ENCODE measurements at places on chromosomes 16 and 17.

DNA sequence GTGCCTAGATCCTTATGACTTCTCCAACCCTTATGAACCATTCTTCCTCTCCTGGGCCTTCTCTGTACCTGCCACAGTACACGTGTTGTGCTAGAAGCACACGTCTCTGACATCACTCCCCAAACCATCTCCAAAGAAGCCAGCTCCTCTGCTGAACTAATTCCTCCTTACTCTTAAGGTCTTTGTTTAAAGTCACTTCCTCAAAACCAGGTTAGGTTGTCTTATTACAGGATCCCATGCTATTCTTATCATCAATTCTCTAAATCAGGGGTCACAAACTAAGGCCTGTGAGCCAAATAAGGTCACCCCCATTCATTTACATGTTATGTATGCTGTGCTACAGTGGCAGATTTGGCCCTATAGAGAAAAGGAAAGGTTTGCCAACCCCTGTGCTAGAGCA, 4.0 kb downstream of the SUPT6H start:
- DNase-seq: no peak

DNA sequence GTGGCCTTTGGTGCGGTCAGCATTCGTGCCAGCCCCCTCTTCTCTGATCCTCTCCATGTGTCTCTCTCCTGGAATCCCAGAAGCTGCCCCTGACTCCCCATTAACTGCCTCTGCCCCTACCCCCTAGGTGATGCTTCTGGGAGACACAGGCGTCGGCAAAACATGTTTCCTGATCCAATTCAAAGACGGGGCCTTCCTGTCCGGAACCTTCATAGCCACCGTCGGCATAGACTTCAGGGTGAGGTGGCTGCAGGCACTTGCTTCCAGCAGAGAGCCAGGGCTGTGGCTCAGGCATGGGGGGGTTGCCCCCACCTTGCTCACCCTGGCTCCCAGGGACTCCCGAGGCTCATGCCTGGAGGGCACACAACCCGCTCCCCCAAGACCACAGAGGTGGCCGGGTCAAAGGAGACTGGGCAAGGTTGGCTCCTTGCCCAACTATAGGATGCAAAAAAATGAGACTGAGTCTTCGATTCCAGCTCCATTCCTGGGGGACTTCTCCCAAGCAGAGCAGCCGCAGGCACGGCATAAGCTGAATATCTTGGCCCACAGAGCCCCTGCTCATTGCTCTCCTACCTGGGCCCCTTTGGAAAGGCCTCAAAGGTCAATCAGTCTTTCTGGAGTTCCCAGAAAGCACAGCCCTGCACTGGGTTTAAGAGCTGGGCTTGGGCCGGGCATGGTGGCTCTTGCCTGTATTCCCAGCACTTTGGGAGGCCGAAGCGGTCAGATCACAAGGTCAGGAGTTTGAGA, 3.8 kb downstream of the RAB37 start:
- DNase-seq: no peak

DNA sequence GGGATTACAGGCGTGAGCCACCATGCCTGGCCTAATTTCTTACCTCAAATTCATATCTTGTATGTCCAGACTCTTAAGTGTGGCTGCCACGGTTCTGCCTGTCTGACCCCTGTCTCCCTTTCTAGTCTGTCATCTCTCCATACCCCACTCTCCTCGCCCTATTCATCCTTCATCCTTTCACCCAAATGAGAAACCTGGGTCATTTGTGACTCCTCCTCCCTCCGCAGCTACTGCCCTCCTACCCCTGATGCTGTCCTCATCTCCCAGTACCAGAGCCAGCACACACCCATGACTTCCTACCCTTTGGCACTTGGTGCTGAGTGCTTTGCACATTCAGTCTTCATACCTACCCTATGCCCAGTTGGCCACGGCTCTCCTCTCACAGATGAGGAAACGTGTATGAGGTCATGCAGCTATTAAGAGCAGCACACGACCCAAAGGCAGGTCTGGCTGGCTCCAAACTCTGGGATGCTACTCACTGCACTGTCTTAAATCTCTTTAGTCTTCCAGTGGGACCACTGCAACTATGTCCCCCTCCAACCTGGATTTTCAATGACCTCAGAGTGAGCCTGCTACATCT, 1.6 kb downstream of the SPATA32 start:
- no peak for DNase-seq

DNA sequence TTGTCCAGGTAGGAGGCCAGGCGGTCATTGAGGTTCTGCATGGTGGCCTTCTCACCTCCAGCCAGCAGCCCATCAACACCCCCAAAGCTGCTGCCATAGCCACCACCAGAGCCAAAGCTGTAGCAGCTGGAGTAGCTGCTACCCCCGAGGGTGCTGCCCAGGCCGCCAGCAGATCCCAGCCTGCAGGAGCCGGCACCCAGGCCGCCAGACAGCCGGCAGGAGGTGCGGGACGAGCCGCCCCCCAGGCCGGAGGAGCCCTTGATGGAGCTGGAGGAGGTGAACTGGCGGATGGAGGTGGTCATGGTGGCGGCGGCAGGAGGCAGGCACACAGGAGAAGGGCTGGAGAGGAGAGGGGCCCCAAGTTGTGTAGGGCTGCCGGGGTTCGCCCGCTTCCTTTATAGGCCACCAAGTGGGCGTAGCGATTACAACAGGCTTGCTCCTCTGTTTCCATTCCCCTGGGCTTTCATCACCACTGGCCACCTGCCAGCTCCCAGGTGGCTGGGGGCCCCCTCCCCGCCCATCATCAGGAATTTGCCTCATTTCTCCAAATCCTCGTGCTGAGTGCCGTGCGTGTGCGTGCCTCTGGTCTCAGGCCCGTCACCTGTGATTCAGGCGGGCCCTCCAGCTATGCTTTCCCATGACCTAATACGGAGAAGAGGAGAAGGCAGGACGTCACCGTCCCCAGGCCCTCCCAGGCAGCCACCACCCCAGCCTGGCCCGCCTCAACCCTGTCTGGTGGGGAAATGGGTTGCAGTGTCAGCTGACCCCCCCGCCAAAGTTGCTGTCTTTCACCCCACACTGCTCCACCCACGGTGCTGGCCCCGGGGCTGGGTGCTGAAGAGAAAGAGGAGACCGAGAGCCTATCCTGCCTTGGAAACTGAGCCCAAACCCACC, at the start of gene KRT17:
Gene KRT17 (minus strand): TSS at position 368 of the 894 bp plus-strand sequence. CDS start 66 bp downstream, at position 302.
- DNase-seq: peak; percentile 92

DNA sequence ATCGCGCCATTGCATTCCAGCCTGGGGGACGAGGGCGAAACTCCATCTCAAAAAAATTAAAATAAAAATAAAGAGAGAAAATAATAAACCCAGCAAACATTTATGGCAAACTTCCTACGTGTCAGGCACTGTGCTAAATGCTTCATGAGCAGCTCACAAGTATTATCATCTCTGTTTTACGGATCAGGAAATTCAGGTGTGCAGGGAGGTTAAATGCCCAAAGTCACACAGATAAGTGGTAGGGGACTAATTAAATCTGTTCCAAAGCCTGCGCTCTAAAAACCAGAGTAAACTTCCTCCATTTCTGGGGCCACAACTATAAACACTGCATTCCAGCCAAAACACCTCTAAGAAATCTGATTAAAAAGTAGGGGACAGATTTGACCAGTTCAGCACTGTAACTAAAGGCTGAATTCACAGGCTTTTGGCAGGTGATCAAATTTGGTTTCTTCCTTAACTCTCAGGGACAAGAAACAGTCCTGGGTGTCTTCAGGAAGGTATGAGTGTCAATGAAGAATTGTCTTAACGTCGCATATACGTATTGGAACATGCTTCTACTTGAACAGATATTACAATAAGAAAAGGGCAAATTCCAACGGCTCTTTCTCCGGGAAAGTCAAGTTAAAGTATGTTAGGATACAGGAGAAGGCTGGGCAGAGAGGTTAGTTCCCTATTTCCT, 996 bp downstream of the STRADA start:
- DNase-seq: no peak

DNA sequence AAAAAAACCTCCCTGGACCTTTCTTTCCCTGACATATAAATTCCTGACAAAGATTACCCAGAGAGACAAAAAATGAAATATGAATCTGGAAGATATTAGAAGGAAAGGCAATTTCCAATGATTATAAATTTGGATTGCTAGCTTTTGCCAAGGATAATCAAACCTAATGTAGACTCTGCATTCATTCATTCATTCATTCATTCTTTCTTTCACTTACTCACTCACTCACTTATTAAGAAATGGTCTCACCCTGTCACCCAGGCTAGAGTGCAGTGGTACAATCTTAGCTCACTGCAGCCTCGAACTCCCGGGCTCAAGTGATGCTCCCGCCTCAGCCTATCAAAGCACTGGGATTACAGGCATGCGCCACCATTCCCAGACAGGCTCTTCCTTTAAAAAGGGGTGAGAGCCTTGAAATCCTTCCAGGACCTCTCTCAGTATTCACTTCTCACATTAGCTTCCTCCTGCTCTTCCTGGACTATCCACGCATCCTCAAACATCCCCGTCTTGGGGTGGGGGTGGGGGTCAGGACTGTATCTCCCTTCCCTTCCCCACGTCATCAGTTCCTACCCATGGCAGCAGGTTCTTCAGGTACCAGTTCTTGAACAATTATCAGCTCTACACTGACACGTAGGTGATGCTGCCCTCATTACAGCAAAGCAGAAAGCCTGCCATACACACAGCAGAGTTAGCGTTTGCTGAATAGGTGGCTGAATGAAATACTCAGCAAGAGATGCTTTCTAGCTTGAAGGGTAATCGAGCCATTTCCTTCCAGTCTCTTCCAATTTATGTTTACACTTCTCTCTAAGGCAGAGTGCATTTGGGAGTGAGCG, 19.8 kb downstream of the PRPSAP1 start:
- DNase-seq: no peak
